Inflammatory macrophage treated with lipopolysaccharide for 4 hours (primary cell): ENCODE measurements at places on chromosomes 7 and 10.
A peak's percentile ranks its signal among the peaks of the same experiment; 100 is the strongest.

GRCh38 chr7:2525658-2526630, 6.4 kb downstream of the LFNG start:
- peak; percentile 63 for DNase-seq

- DNase-seq: no peak
These were observed 208.3 kb downstream of the PRPF18 start for GRCh38 chr10:13794992-13795612.

DNA sequence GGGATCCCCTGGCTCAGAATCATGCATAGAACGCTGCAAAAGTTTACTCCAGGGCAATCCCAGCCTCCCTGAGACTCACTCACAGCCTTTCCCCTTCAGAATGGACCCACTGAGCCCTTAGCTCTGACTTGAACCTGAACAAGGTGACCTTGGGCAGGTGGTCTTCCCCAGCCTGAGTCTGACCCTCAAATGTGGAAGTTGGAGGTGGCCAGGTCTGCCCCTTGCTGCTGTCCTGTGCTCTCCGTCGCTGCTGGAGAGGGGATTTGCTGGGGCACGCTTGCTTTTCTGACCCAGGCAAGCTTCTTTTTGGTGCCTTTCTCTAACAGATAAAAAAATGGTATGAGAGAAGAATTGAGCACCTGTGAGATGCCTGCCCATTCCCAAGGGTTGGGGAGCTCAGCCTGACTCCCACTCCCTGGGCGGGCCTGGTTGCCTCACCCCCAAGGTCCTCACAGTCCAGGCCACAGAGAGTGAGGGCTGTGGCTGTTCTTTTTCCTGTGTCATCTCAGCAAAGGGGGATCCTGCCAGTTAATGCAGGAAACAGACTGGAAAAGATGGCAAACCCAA, 46.6 kb upstream of the IGFBP3 start:
- no peak for DNase-seq

DNA sequence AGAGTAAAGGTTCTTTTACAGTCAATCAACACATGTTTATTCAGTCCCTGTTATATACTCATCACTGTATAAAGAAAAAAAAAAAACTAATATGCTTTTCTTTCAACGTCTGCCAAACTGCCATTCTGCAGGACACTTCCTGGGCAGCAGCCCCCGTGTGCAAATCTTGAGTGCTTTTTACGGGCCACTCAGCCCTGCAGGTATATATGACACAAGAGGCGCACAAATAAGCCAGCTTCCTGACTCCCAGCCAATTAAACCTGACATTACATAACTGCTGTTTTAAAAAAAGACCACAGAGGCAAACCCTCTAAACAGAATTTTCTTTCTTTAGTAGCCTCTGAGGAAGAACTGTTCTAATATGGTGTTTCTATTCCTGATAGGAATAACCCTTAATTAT, 263.0 kb upstream of the NEBL start:
- DNase-seq: no peak
